Caki2 (cell line): ENCODE measurements at places on chromosomes 16 and 17.

DNA sequence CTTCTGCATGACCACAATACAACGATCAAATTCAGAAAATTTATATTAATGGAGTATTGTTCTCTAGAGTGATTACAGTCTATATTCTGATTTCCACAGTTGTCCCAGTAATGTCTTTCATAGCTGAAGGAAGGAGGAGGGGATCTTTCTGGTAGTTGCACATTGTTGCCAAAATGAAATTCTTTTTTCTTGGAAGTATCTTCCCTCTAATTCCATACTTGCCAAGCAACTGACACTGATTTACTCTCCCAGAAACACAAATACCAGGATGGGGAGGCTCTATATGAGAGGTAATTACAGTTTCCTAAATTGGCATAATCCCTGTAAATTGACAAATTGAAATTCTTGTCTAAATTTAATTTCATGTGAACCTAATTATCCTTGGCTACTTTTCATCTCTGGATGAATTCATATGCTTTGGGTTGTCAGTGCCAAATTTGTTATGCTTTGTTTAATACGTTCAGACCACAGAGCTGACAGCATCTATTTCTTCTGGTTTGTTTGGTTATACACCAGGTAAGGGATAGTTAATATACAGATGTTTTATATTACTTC lies 30.0 kb downstream of the NOL11 start:
- DNase-seq: no peak

DNA sequence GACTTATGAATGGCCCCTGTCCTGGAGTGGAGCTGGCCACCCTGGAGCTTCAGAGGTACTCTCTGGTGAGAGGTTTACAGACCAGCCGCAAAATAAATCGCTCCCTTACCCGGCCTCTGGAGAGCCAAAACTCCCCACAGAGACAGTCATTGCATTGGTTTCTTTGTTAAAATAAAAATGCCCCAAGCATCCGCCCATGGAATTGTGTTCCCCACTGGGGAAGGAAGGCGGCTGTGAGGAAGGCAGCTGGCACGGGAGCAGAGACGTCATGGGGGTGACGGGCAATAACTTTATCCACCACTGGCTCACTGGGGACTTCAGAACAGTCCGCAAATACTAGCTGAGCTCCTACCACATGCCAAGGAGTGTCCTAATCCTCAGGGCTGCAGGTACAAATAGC lies 266.2 kb upstream of the FOXF1 start:
- no peak for DNase-seq

- DNase-seq: peak; percentile 72
Observed at GRCh38 chr17:2398655-2399571, 1.9 kb downstream of the MNT start.

DNA sequence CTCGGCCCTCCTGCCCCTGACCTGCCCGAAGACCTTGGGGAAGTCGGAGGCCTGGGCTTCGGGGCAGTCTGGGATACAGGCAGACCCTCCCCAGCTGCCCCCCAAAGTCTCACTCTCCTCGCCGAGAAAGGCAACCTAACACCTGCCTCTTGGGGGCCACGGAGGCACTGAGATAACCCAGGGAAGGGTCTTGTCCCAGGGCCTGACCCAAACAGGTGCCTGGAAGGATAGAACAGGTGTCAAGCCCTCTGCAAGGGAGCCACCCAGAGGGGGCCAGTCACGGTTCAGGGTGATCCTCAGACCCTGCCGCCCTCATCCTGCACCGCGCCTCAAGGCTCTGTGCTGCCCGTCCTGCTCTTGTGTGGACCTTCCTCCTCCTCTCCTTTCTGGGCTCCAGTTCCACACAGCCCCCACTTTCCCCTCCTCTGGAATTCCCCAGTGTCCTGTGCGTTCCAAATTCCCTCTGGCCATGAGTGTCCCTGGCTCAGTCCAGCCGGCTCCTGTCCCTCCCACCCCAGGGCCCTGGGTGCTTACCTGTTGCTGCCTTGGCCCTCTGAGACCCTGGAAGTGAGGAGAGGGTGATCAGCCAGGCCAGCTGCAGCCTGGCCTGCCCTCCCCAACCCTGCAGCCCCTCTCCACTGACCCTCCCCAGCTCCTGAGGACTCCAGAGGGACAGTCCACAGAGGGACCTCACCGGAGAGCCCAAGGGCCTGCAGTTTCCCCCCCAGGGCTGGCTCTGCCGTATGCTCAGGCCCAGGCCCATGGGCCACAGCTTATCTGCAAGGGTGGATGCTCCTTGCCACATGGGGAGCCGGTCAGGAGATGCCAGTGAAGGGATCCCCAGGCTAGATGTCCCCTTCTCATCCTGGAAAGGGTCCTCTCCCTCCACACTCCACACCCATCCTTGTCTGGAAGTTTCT lies 3.8 kb downstream of the PRSS27 start:
- no peak for DNase-seq

- peak; percentile 30 for DNase-seq
Observed at GRCh38 chr17:46191322-46192188, 1.7 kb downstream of the KANSL1 start.

DNA sequence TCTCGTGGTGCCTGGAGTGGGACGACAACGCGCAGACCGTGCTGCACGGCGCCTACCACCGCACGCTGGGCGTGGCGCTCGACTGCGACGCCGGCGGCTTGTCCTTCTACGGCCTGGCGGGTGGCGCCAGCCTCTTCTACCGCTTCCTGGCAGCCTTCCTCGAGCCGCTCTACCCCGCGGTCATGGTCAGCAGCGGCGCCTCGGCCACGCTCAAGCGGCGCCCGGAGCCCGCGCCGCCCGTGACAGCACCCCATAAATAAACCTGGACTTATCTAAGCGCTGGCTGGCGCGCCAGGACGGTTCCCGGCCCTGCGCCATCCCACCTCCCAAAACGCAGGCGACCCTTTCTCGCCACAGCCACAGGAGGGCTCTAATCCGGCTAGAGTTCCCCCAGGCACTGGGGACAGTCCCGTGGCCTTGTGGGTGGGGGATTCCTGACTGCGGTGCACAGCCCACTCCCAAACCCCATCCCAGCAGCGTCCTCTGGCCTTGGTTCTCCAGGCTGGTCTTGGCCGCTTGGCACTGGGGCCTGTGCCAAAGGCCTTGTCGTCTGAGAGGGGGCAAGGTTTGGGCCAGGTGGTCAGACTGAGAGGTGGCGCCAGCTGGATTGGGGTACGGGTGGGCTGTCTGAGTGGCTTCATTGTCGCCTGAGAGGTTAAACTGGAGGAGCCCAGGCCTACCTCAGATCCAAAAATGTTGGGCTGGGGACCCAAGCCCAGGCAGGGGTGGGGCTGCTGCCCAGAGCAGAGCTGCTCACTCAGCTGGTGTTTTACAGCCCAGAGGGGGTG lies 10.1 kb upstream of the SLC16A5 start:
- no peak for DNase-seq

DNA sequence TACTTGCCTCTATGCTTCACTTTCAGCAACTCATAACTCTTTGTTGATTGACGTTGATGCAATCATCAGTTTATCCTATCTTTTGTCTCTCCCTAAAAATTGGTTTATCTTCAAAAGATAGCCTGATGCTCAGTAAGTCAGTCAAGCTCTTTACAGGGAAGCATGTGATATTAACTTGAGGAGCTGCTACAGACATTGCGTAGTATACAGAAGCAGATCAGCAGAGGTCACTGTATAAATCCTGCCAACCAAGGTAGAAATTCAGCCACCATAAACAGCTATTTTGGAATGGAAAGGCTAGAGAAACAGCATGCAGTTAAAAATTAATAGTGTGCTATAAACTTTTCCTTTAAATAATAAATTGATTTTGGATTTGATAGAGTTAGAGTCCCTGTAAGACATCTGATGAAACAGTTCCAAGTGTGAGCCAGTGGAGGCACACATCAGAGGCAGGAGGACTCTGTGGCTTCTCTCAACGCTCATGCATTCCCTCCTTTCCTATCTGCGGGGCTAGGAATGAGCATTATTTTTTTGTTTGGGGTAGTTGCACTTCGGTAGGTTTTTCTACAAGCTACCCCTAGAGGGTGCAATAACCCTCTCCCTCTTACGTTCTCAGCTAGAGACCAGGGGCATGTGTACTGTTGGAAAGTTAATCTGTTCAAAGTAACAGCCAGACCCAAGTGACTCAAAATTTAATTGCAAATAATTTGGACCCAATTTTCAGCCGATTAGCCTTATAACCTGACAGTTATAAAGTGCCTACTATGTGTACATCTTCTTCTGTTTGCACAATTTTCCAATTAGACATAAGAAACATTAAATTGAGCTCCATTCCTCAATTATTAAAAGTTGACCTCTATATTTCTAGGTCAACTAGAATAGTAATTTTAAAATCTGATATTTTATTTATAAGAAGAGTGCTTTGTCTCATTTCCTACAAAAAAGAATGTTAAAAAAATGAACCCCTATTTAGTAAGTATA lies 647.7 kb upstream of the SOX9 start:
- DNase-seq: peak; percentile 50

- no peak for DNase-seq
Observed at GRCh38 chr16:78768718-78769117, 669.3 kb downstream of the WWOX start.

DNA sequence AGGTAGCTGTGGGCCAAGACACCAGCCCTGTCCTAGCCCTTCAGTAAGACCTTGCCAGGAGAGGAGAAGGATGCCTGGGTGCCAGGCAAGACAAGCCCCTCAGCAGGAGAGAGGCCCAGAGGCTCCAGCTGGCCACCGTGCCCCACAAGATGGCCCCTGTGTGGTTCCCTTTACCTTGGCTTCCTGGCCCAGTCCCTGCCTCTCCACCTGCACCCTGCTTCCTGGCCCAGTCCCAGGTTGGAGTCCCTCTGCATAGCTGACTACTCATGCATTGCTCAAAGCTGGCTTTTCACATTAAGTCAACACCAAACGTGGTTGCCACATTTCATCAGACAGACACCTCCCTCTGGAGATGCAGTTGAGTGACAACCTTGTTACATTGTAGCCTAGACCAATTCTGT lies 4.0 kb downstream of the SYNGR3 start:
- peak; percentile 82 for DNase-seq

- DNase-seq: no peak
Observed at GRCh38 chr16:90026135-90026534, 6.9 kb upstream of the DBNDD1 start.

DNA sequence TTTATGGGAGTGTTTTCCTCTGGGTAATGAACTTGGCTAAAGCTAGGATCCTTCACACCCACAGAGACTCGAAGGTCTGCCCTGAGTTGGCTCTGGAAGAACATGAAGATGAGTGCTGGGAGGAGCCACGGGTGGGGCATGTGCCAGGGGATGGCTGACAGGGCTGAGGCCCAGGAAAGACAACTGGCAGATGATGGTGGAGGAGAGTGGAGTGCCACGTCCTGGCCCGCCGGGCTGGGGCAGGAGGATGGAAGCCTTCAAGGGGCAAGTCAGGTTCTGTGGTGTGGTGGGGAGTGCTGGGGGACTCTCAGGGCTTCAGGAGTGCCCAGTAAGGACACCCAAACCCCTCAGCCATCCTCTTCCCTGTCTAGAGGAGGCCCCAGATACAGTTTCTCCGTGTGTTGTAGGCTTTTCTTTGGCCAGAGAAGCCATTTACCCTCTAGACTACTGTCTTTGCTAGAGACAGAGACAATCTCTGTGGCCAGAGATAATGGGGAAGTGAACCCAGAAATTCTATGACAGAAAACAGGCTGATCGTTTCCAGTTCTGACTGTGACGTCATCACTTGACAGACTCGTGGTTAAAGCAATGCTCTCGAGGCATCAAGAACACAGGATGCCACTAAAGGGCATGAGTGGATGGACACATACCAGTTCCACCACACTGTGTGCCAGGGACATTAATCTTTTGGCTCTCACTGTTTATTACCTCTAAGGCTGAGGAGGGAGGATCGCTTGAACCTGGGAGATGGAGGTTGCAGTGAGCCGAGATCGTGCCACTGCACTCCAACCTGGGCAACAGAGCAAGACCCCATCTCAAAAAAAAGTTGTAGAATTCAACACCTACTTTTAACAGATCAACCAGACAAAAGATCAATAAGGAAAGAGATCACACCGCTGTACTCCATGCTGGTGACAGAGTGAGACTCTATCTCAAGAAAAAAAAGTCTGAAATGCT lies 18.6 kb upstream of the SLC5A10 start:
- DNase-seq: no peak

GRCh38 chr16:72373201-72373600 lies 201.2 kb upstream of the PMFBP1 start:
- DNase-seq: no peak

DNA sequence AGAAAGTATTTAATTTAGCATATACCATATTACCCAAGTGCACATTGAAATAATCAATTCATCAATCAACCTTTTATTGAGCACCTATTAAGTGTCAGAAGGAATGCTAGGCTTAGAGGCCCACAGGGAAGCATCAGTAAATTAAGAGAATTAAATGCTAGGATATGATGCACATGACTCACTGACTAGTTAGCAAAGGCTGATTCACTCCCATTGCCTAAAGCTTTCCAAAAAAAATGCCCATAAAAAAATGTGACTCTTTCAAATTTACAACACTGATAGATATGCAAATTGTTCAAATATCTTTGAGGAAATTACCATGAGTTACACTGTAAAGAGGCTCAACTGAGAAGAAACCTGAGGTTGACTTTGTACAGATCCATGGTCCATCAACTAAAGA lies 883.3 kb downstream of the CDH11 start:
- DNase-seq: no peak

DNA sequence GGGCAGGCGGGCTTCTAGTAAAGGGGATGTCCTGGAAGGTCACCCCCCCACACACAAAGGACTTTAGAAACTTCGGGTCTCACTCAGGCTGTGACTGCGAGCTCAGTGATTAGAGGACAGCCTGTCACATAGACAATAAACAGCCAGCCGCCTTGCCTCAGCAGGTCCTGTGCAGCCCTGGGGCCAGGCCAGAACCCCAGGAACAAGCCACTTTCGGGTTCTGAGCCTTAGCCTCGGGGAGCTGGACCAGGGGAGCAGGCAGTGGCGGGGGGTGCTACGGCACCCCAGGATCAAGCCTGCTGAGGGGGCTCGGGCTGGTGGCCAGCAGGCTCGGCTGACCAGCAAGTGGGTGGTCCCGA lies 1.1 kb downstream of the GAS7 start:
- no peak for DNase-seq

- DNase-seq: peak; percentile 98
Observed at GRCh38 chr16:728131-728889, 1.4 kb downstream of the HAGHL start.

DNA sequence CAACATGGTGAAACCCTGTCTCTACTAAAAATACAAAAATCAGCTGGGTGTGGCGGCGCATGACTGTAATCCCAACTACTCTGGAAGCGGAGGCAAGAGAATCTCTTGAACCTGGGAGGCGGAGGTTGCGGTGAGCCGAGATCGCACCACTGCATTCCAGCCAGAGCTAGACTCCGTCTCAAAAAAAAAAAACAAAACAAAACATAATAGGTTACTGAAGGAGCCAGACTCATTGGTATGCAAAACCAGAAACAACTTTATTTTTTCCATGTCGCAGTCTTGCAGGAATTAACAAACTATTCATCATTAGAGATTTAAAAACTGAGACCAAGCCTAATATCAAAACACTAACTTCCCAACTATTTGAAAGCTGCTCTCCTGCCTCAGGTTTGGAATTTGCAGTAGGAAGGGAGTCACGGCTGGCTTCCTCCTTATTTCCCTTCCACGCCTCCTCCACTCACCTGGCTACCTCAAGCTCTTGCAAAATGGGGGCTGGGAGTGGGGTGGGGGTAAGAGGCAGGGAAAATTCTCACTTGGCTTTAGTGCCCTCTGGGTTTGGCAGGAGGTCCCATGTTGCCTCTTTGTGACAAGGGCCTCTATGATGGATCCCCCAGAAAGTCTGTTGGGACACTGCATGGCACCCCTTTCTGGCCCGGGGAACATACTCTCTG lies 34.1 kb upstream of the MYH10 start:
- no peak for DNase-seq

GRCh38 chr17:5820721-5821456 lies 236.6 kb upstream of the NLRP1 start:
- peak; percentile 63 for DNase-seq

- DNase-seq: peak; percentile 53
Observed at GRCh38 chr16:86854626-86855294, 276.4 kb downstream of the FOXL1 start.
